ENCODE measurements at places on chromosomes 4 and X.
A peak's percentile ranks its signal among the peaks of the same experiment; 100 is the strongest.

- no peak for DNase-seq
Observed at GRCh38 chr4:87388901-87389300, 2.1 kb downstream of the HSD17B11 start.

GRCh38 chr4:143558823-143559756, 45.6 kb downstream of the SMARCA5 start:
- peak; percentile 13 for DNase-seq

DNA sequence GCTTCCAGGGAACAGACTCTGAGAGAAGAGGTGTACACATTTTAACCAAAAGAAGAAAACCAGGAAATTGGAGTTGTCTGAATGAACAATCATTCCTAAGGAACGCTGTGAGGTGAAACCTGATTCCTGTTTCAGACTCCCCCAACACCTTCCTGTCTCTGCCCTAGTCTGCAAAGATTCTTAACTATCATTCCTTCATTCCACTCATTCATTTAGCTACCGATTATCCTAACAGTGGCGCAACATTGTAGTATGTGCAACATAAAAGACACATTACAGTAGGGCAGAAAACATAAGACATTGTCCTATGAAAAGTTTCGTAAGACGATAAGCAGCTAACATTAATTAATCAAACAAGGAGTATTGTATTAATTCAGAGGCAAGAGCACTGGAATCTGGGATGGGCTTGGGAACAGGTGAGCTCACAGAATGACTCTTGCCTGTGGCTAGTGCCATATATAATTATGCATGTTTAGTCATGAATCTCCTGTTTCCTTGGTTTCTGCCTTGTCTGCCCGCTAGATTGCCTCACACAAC, 23.8 kb upstream of the ADH7 start:
- no peak for DNase-seq

DNA sequence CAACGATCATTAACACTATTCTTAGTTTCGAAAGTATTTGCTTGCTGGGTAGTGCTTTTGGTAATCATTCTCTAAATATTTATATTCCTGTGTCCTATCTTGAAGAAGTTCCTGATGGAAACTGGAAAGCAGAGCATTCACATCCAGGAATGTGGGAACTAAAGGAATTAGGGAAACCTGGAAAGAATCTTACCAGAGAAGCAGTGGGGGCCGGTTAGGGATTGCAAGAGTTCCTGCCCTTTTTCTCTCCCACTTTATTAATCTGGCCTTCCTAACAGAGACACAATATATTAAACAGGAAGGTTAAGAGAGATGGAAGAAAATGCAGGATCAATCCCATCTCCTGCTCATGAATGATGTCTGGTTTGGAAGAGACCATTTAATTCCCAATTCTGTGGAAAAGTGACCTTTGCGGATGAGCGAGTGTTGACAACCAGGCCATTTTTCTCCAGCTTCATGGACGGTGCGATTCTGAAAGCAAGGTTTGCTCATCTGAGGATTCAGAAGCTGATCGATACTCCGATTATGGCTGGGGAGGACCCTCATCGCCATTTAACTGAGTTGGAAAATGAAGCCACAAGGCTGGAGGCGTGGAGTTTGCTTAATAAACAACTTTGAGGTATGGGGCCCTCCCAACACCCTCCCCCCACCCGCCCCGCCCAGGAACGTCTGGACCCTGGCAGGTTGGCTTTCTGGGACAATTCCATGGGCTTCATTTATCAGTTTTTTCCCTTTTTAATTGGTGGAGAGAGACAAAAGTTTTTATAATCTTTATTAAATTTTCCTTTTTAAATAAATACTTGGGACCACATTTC, 52.3 kb downstream of the C4orf51 start:
- DNase-seq = no peak

- no peak for DNase-seq
Observed at GRCh38 chr4:112504807-112505206, 11.2 kb downstream of the NEUROG2 start.

GRCh38 chr4:93147524-93148212, 680.9 kb upstream of the ATOH1 start:
- DNase-seq = no peak

DNA sequence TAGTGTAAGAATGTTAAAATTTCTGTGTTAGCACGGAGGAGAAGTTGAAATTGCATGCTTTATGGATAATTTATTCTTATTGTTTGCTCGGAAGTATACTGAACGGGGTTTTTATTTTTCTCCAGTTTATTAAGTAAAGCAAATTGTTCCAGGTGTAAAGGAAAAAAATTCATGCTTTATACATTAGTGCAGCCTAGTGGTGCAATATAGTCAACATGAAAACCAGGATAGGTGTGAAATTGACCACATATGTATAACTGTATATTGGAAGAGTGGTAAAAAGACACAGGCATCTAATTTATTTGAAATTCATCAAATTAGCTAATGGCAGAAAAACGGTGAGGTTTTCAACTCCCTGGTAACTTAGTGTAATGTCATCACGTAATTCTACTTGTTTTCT, 959 bp downstream of the BRS3 start:
- no peak for DNase-seq

GRCh38 chrX:11375614-11376119, 82.5 kb downstream of the AMELX start:
- no peak for DNase-seq

GRCh38 chr4:155667568-155668511, 1.2 kb downstream of the GUCY1A1 start:
- DNase-seq = no peak

- DNase-seq = no peak
Observed at GRCh38 chr4:77127215-77127614, 29.8 kb upstream of the CCNG2 start.

- DNase-seq = no peak
Observed at GRCh38 chr4:144721994-144722393, 76.0 kb downstream of the HHIP start.

- no peak for DNase-seq
Observed at GRCh38 chrX:83160096-83160495, 348.0 kb upstream of the POU3F4 start.

Measured in BJ (cell line).